Naive thymus-derived CD4-positive, alpha-beta T cell (primary cell): ENCODE measurements at places on chromosomes 13 and 19. TPM values are rescaled to one million over a fixed set of nuclear protein-coding genes. Genes with fewer than 3 reads are reported as not detected.

Gene URAD
- total RNA-seq: not detected

Gene PEG3
- total RNA-seq: 0.15 TPM

Gene KISS1R
- total RNA-seq: 1.1 TPM

Gene ACER1
- total RNA-seq: 2.9 TPM

Gene PNMA8A
- total RNA-seq: 0.86 TPM

Gene GSX1
- total RNA-seq: not detected

Gene LGALS14
- total RNA-seq: 0.41 TPM in 1 of 2 replicates, not detected in the other

Gene ATP4B
- not detected for total RNA-seq

Gene TEX101
- not detected for total RNA-seq

Gene ZNF723
- not detected for total RNA-seq

Gene MEIOSIN
- total RNA-seq: not detected

Gene FTL
- total RNA-seq: 1,462 TPM

Gene ZSCAN4
- not detected for total RNA-seq

Gene CLDND2
- total RNA-seq: 13.3 TPM

Gene ADM5
- total RNA-seq: 3.1 and 4.6 TPM in 2 replicates

Gene ZNF667
- 1.7 TPM for total RNA-seq

Gene IFI30
- 59.5 TPM for total RNA-seq

Gene PRSS57
- total RNA-seq: 0.27 TPM

Gene VWA8
- total RNA-seq: 15.8 and 16.8 TPM in 2 replicates

Gene LHB
- total RNA-seq: not detected

Gene ZNF682
- total RNA-seq: 5.3 and 7.4 TPM in 2 replicates

Gene BICRA
- total RNA-seq: 18.6 and 22.1 TPM in 2 replicates

Gene TUBB4A
- 2.3 TPM for total RNA-seq

Gene ZNF610
- 4.2 TPM for total RNA-seq
